GM13977 (cell line): ENCODE measurements at places on chromosomes 4 and X.

- DNase-seq: no peak
Observed at GRCh38 chrX:14356401-14356800, 172.9 kb upstream of the GLRA2 start.

DNA sequence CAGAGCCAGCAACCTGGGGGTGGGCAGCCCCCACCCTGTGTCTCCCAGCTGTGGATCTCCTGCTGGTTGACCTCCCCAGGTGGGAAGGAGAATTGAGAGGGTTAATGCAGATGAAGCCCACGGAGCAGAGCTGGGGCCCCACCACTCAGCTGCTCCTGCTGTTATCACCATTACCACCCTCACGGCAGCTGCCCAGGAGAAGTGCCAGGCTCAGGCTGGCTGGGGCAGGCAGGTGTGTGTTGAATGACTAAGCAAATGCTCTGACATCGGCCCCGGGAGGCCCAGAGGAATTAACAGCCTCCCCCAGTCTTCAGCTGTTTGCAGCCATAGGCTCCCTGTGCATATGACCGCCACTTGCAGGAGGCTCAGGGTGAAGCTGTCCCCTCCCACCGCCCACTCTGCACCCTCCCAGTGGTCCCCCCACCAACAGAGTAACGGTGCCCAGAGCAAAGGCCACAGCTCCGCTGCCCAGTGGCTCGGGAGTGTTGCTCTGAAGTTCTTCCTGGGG lies 133.8 kb downstream of the CPZ start:
- DNase-seq: no peak

DNA sequence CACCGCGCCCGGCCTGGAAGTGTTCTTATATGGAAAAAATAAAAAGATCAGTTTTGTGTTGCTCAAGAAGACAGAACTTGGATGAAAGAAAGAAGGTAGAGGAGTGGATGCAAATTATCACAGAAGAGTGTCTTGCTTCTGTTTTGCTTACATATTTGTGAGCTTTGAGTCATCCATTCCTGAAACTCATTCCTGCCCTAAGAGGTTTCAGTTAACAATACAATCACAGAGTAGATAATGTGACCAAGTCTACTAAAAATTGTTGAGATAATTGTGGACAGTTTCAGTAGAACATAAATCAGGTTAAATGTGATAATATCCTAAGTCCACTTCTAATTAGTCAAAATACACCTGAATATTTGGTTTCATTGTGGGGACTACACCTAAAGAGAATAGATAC lies 26.4 kb upstream of the LRCH2 start:
- DNase-seq: no peak

DNA sequence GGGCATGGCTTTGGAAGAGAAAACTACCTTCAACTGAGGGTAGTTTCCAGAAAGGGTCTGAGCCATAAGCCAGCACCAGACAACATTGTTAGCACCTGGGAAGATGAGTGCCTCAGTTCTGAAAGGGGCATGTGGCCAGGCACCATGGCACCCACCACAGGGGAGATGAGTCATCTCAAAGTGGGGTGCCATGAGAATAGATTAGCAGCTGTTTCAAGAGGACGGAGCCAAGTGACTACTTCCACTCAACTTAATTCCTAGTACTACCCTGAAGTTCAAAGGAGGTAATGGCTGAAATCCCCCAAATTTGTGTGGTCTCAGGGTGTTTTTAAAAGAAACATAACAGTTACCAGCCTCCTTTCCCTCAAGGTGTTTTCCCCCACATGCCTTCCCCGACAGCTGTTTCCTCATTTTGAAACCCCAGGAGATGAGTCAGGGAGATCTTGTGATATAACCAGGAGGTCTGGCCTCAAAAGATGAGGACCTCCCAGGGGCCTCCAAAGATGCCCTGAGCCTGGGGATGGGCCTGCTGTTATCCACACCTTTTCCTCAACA lies 27.8 kb upstream of the FTHL17 start:
- peak; percentile 39 for DNase-seq
